Aorta (tissue), 5 donors: ENCODE measurements at places on chromosomes 1 and 21.

DNA sequence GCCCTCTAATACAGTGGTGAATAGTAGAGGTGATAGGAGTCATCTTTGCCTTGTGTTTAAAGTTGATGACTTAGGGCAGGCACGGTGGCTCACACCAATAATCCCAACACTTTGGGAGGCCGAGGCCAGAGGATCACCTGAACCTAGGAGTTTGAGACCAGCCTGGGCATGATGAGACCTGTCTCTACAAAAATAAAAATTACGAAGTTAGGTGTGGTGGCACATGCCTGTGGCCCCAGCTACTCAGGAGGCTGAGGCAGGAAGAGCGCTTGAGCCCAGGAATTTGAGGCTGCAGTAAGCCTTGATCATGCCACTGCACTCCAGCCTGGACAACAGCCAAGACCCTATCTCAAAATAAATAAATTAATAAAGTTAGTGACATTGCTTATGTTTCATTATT lies 26.6 kb downstream of the CAPZA1 start:
- no peak overlapping the region for H3K4me3 ChIP-seq
- no peaks in the 10 kb centered on the region for H3K27me3 ChIP-seq
- no peak for DNase-seq
- H3K4me1 ChIP-seq = no peaks in the 10 kb centered on the region
- H3K27ac ChIP-seq = no peak overlapping the region
- H3K36me3 ChIP-seq = no peaks in the 10 kb centered on the region

DNA sequence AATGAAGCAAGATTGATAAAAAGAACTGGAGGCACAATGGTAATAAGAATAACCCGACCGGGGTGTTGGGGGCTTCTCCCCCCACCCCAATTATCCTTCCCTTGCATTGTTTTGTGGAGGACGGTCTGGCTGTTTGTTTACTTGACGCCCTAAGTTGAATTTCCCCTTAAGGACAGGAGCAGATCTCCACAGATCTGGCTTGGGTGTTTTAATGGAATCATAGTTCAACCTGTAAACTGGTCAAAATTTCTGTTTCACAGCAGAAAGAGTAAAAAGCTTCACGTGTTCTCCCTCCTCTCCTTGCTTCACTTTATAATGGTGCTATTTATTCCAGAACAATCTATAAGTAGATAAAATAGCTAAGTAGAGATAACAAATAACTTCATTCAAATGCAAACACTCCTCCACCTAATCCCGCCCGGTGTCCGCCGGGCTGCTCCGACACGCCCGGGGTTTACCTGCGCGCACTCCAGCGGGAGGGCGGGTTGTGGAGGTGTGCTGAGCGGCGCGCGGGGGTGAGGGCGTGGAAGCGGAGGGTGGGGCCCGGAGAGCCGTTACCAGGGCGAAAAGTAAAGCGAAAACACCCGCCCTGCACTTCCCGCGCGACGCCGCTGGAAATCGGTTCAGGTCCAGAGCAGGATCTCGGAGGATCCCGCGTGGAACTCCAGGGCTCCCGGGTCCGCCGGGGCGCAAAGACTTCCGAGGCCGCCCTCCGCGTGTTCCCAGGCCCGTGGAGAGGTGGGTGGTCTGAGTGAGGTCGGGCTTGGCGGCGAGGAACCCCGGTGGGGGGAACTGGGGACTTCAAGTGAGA lies 2.0 kb upstream of the ATF3 start:
- H3K4me1 ChIP-seq = peaks cover 10% of the 10 kb centered on the region
- DNase-seq = peak; percentile 89
- peak overlapping the region; percentile 18 for H3K4me3 ChIP-seq

- H3K4me1 ChIP-seq = no peaks in the 10 kb centered on the region
- no peak overlapping the region for H3K4me3 ChIP-seq
- no peak for DNase-seq
- H3K27me3 ChIP-seq = no peaks in the 10 kb centered on the region
Measured at GRCh38 chr1:165875171-165875570, 47.8 kb downstream of the UCK2 start.

GRCh38 chr1:228998179-228998578 lies 262.9 kb downstream of the RHOU start:
- H3K27ac ChIP-seq = no peak overlapping the region
- DNase-seq = peak; percentile 80
- H3K36me3 ChIP-seq = no peaks in the 10 kb centered on the region
- no peaks in the 10 kb centered on the region for H3K27me3 ChIP-seq

DNA sequence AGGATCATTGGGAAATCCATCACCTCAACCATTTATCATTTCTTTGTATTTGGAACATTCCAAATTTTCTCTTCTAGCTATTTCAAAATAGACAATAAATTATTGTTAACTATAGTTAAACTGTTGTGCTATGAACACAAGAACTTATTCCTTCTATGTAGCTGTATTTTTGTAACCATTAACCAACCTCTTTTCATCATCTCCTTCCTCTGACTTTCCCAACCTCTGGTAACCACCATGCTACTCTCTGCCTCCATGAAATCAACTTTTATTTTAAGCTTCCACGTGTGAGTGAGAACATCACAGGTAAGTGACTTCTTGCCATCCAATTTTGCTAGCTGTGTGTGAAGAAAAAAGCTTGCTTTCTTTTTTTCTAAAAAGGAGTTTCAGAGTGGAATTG lies 418 bp downstream of the IFI44L start:
- no peak for DNase-seq
- H3K36me3 ChIP-seq = no peaks in the 10 kb centered on the region
- H3K27ac ChIP-seq = no peak overlapping the region
